Mesenchymal stem cell (in vitro differentiated cells and primary cell): ENCODE measurements at places on chromosomes 16 and 17.
A peak's percentile ranks its signal among the peaks of the same experiment; 100 is the strongest.

- DNase-seq = no peak
Observed at GRCh38 chr16:2056681-2057407, 9.1 kb downstream of the TSC2 start.

DNA sequence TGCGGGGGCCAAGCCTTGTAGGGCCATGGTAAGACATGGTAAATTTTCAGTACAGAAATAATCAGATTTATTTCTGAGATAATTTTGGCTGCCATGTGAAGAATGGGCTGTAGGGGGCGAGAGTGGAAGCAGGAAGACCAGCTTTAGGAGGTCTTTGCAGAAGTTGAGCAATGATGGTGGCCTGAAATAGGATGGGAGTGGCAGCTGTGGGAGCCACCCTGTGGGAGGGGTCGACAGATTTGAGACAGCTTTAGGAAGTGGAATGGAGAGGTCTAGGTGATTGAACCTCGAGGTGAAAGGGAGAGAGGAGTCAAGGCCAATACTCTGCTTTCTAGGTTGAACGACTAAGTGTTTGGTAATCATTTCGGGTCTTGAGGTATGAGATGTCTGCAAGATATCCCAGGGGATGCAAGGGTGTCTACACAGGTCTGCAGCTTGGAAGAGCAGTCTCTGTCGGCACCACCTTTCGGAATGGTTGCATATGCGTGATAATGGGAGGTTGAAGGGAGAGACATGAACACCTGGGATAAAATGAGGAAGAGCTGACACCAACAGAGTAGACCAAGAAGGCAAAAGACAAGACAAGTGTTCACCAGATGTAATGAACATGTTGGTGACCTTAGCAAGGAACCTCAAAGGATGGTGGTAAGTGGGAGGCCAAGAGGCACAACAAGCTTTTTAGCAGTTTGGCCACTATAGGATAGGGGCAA lies 4.2 kb upstream of the ATXN7L3 start:
- peak; percentile 51 for DNase-seq

DNA sequence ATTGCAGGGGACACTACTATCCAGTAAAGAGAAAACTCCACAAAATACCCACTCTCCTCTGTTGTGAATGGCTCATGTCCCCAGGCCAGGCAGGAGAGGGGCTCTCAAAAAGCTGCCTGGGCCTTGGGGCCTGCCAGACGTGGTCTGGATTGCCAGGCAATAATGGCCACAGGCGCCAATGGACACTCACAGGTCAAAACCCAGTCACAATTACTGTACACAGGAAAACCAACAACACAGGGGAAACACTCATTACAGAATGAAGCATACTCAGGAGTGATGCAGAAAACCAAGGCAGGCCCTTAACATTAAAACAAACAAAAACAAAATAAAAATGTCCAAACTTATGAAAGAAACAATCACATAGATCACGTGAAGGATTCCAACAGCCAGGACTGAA lies 35.1 kb upstream of the SREBF1 start:
- peak; percentile 57 for DNase-seq

DNA sequence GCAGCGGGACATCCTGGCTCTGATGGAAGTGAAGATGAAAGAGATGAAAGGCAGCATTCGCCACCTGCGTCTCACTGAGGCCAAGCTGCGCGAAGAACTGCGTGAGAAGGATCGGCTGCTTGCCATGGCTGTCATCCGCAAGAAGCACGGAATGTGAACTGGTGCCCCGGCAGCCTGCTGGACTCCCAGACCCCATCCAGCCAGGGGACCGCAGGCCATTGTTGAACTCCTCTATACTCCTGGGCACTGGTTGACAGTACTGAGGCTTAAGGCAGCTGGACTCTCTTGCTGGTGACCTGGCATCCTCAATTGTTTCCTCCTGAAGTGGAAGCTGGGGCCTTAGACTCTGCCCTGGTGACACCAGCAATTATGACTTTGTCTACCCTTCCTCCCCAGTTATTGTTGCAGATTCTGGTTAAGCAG lies 1.2 kb downstream of the THAP11 start:
- peak; percentile 66 for DNase-seq

- no peak for DNase-seq
Observed at GRCh38 chr17:30995347-30995746, 24.5 kb downstream of the RNF135 start.

DNA sequence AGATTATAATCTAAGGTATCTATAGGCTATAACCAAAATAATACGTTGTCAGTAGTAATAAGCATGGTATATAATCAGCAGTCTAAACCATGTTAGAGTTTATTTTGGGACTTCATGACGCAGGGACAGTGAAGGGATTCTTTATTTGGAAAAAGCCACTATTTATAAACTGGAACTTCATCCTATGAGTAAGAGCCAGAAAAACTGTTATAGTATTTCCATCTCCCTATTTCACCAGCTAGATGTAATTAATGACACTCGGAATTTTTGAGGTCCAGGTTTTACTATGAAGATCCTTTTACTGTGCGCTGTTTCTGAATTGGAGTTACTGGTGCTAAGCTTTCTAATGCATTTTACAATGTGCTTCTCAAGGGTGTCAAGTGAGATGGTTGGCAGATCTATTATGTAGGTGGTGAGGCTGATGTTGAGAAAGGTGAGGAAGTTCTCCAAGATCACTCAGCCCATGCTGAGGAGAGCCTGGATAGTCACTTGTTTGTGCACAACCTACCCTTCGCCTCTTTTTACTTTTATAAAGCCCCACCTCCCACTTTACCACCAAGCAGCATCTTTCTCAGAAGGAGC lies 149.3 kb downstream of the MSI2 start:
- DNase-seq = peak; percentile 31

- DNase-seq = no peak
Observed at GRCh38 chr16:78292844-78293380, 193.5 kb downstream of the WWOX start.

GRCh38 chr17:40284085-40284713 lies 3.5 kb upstream of the CDC6 start:
- peak; percentile 85 for DNase-seq

DNA sequence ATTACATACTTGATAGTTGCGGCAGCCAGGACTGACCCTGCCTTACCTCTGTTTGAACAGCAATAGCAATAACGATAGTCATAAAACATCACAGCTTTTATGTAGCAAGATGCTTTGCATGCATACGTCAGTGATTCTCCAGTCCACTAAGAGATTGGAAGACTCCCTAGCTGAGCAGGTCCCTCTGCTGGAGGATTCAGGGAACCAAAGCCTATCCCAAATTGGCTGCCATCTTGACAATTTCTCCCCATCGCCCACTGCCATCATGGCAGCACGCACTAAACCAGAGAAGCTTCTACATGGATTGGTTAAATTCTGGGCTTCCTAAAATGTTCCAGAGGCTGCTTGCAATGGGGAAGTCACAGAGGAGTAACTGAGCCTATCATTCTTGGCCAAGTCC lies 360.6 kb upstream of the XYLT1 start:
- no peak for DNase-seq

GRCh38 chr16:7392206-7392605 lies 59.6 kb downstream of the RBFOX1 start:
- no peak for DNase-seq

DNA sequence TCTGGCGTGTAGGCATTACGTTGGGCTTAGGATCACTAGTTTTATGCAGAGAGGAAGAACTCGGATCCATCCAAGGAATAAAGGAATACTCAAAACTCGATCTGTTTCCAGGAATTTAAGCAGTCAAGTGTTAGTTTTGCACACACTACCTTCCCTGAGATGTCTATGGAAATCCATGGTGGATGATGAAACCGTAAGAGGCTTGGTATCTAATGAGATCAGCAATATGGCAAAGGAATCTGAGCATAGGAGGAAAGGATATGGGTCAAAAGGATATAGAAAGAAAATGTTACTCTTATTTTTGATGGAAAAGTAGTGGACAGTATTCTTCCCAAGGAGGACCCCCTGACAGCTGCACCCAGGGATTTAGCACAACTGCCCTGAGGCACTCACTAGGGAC lies 59.6 kb downstream of the SMG6 start:
- DNase-seq = peak; percentile 69

GRCh38 chr16:62692685-62693084 lies 656.4 kb upstream of the CDH8 start:
- no peak for DNase-seq
